ENCODE measurements at places on chromosomes 12 and 14. TPM values are rescaled to one million over a fixed set of nuclear protein-coding genes. Genes with fewer than 3 reads are reported as not detected.
A peak's percentile ranks its signal among the peaks of the same experiment; 100 is the strongest.

The JPH4 gene
- polyA plus RNA-seq, result 1.1 TPM

The ALDH1L2 gene
- 0.77 TPM for polyA plus RNA-seq

The KRT6B gene
- polyA plus RNA-seq, result not detected

The TGM1 gene
- 1.5 TPM for polyA plus RNA-seq

The CD163 gene
- 6.3 TPM for polyA plus RNA-seq

The CD4 gene
- 7.8 TPM for polyA plus RNA-seq

The VWF gene
- 2.2 TPM for polyA plus RNA-seq

The TBX3 gene
- polyA plus RNA-seq, result 104 TPM

The KLRG1 gene
- 1.7 TPM for polyA plus RNA-seq

The PTCSC3 gene
- not detected for polyA plus RNA-seq

DNA sequence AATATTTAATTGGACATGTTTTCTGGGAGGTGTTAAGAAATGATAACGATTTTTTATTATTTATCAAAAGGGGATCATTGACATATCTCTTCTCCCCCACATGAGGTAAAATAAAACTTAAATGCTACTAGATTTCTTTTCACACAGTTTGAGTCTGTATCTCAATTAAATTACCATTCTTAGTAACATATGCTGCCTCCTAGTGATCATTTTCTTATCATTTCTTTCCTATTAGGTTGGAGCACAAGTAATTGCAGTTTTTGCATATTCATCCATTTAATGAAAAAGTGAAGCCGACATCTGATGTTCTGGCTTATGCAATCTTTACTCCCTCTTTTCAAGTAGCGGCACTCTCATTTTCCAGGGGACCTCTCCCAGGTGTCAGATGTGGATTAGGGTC, 24.9 kb downstream of the PUS7L start:
- DNase-seq, result no peak
- no peak overlapping the region for H3K27ac ChIP-seq
- peaks cover 5% of the 10 kb centered on the region for H3K36me3 ChIP-seq

DNA sequence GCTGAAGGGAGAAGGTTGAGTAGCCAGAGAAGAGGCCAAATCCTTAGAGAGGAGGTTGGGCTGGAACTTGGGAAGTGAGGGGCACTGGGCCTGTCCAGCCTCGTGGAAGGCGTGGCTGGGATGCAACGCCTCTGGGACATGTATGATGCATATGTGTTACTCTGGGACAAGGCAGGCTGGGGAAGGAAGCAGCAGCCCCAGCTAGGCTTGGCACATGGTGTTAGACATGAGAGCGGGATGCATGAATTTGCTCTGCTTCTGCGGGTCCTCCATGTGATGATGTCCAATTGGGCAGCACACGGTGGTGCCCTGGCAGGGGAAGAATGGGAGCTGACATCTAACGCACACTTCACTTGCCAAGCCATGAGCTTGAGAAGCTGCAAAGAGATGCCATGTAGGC, 21.3 kb downstream of the PLEKHH1 start:
- H3K4me3 ChIP-seq, result no peak overlapping the region
- H3K27ac ChIP-seq, result no peak overlapping the region
- no peaks in the 10 kb centered on the region for H3K27me3 ChIP-seq

DNA sequence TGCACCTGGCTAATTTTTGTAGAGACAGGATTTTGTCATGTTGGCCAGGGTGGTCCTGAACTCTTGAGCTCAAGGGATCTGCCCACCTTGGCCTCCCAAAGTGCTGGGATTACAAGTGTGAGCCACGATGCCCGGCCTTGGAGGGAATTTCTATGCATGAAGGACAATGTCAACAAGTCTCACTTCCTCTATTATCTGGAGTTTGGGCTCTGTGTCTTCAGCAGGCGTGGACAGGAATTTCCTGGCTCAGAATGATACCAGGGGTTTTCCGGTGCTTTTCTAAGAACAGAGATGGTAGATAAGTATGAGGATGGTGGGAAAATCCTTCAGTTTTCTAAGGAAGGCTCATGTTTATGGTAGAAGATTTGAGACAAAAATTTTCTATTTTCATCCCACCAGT, 75.0 kb upstream of the CCDC60 start:
- H3K4me3 ChIP-seq, result no peak overlapping the region
- DNase-seq, result no peak

GRCh38 chr12:124833693-124834122, 30.0 kb downstream of the SCARB1 start:
- H3K27ac ChIP-seq, result no peak overlapping the region
- no peak overlapping the region for H3K4me3 ChIP-seq
- no peak for DNase-seq
- H3K36me3 ChIP-seq, result no peaks in the 10 kb centered on the region

DNA sequence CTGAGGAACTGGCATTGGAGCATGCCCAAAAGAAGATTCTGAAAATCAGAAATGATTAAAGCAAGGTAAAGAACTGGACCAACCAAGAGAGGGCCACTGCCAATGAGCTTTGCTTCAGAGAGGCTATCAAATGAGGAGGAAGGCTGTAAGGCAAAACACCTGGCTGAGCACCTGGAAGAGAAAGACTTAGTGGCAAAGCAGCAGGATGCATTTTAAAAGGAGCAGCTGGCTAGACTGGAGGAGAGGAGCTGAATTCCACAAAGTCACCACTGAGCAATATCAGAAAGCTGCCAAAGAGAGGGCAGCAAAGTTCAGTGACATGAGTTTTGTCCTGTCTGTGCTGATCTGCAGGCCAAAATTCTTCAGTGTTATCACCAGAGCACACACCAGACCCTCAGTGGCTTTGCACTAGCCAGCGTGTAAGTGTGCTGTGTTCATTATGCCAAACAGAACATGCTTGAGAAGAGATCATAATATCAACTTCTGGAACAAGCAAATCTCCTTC, 338.7 kb downstream of the TRHDE start:
- no peak overlapping the region for H3K27ac ChIP-seq
- H3K27me3 ChIP-seq, result no peaks in the 10 kb centered on the region
- no peaks in the 10 kb centered on the region for H3K4me1 ChIP-seq
- H3K36me3 ChIP-seq, result no peaks in the 10 kb centered on the region

DNA sequence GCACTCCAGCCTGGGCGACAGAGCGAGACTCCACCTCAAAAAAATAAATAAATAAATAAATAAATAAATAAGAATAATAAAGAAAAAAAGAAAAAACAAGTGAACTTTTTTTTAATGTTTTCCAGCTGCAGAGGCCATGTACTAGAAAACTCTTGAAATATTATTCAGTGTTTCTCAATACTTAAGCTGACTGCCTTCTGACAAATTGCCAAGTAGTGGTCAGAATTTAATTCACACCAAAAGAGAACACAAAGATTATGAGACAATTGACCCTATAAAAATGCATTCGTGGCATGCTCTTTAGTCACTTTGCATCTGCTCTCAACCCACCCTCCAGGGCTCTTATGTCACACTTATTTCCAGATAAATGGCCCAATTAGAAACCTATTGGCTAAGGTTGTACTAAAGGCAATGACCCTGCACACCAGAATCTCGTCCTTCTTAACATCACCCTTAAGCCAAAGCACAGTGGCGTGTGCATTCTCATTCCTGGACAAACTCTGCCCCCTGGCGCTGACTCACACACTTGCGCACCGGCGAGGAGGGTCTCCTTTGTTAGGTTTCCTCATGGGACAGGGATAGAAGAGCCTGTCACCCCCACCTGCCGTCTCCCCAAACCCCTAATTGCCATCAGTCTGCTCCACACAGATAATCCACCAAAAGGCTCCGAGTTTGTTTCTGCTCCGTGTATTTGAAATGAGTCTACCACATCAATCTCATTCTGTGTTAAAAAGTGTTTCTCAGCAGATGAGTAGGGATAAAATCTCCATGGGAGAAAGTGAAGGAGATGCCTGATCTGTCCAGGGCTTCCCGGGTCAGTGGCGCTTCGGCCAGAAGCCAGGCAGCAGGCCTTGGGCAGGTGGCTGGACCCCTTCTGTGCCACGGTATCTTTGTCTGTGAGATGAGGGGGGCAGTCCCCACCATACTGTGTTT, 73.1 kb upstream of the CEP83 start:
- no peaks in the 10 kb centered on the region for H3K4me1 ChIP-seq
- no peaks in the 10 kb centered on the region for H3K27me3 ChIP-seq
- DNase-seq, result peak; percentile 54
- H3K27ac ChIP-seq, result no peak overlapping the region
- no peak overlapping the region for H3K4me3 ChIP-seq

DNA sequence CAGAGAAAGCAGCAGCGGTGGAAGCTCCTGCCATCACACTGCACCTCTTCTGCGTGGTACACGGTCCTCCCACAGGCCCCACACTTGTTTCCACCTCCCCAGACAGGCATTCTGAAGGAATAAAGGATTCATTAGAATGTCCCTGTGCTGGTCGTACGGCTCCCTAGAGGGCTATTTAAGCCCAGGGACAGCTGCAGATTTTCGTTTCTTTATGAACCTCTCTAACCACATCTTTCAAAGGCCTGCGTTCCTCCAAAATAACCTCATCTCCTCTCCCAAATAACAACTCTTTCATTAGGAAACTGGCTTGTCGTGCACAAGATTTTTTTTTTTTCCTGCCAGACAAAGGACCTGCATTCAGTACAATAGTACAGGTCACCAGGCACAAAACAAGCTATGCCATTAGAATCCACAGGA, 12.7 kb downstream of the CSRP2 start:
- DNase-seq, result no peak
- H3K27me3 ChIP-seq, result no peaks in the 10 kb centered on the region
- H3K27ac ChIP-seq, result no peak overlapping the region
- H3K4me3 ChIP-seq, result no peak overlapping the region

DNA sequence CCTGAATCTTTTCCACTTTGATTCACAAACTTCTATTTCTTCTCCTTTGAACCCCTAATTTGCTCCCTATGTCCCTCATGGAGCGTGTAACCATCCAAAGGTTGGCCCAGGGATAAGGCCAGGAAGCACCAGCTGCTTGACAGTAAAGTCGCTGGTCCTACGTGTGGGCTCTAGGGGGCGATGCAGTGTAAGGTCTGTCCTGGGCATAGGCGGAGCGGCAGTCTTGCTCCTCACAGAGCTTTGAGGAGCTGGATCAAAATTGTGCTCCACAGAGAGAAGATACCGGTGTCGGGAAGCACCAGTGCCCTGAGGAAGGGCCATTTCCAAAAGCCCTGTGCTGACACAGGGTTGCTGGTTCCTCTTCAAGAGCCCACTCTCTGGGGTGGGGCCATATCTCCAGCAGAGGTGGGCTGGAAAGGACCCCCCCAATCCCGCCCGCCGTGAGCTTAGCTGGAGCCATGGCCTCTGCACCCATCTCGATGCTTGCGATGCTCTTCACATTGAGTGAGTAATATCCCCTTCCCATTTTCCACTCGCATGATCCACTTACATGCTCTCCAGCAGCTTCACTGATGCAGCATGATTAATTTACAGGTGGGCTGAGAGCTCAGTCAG, 49.9 kb upstream of the OR4E1 start:
- no peaks in the 10 kb centered on the region for H3K27me3 ChIP-seq
- no peaks in the 10 kb centered on the region for H3K36me3 ChIP-seq
- no peak overlapping the region for H3K4me3 ChIP-seq
- no peaks in the 10 kb centered on the region for H3K4me1 ChIP-seq

- no peaks in the 10 kb centered on the region for H3K4me1 ChIP-seq
- no peaks in the 10 kb centered on the region for H3K36me3 ChIP-seq
- H3K27me3 ChIP-seq, result no peaks in the 10 kb centered on the region
- H3K4me3 ChIP-seq, result no peak overlapping the region
Observed at GRCh38 chr14:104051092-104051813, 34.2 kb upstream of the ASPG start.

DNA sequence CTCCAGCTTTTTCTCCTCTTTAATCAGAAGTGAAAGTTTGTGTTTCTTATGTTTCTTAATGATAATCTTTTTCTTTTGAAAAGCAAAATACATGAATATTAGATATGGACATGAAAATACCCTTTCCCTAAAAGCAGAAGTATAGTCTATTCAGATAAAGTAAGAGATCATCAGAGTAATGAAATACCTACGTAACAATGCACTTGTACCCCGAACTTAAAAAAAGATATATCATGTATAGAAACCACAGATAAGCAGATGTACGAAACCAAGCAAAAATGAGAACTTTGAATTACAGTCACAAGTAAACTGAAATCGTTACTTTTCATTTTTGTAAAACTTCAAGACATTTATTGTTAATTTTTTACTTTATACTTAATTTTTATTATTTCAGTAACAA, 1.5 kb upstream of the GPR65 start:
- no peak overlapping the region for H3K27ac ChIP-seq
- no peak for DNase-seq
- no peak overlapping the region for H3K4me3 ChIP-seq
- no peaks in the 10 kb centered on the region for H3K36me3 ChIP-seq

- no peak overlapping the region for H3K4me3 ChIP-seq
- no peaks in the 10 kb centered on the region for H3K36me3 ChIP-seq
- H3K27me3 ChIP-seq, result no peaks in the 10 kb centered on the region
- peaks cover 19% of the 10 kb centered on the region for H3K4me1 ChIP-seq
- DNase-seq, result no peak
Observed at GRCh38 chr12:69688021-69688420, 11.1 kb downstream of the BEST3 start.

DNA sequence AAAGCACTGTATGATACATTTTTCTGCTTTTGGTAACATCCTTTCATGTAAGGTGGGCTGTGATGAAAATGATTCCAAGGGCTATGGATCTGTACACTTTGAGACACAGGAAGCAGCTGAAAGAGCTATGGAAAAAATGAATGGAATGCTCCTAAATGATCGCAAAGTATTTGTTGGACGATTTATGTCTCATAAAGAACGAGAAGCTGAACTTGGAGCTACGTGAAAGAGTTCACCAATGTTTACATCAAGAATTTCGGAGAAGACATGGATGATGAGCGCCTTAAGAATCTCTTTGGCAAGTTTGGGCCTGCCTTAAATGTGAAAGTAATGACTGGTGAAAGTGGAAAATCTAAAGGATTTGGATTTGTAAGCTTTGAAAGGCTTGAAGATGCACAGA, 22.1 kb upstream of the SRGAP1 start:
- no peak for DNase-seq
- no peaks in the 10 kb centered on the region for H3K36me3 ChIP-seq
- no peaks in the 10 kb centered on the region for H3K4me1 ChIP-seq
- H3K27ac ChIP-seq, result no peak overlapping the region
- H3K4me3 ChIP-seq, result no peak overlapping the region
